ENCODE measurements at places on chromosomes 5 and 9. TPM values are rescaled to one million over a fixed set of nuclear protein-coding genes. Genes with fewer than 3 reads are reported as not detected.

DNA sequence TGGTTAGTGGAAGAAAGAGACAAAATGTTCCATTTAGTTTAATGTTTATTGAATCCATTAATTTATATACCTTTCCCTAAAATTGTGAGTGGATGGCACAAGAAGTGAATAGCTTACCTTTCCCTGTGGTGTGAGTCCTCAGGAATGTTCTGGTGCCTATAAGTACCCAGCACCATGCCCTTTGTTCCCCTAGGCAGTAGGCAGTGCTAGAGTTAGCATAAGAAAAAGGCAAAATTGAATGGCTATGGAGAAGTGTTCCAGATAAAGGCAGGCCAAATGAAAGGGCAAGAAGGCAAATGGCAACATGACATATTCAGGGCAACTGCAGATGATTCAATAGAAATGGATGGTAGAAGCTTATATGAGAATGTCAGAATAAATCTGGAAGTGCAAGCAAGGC lies 370.8 kb upstream of the PTGER4 start:
- no peak for DNase-seq

The FOXD4L6 gene
- not detected for total RNA-seq

DNA sequence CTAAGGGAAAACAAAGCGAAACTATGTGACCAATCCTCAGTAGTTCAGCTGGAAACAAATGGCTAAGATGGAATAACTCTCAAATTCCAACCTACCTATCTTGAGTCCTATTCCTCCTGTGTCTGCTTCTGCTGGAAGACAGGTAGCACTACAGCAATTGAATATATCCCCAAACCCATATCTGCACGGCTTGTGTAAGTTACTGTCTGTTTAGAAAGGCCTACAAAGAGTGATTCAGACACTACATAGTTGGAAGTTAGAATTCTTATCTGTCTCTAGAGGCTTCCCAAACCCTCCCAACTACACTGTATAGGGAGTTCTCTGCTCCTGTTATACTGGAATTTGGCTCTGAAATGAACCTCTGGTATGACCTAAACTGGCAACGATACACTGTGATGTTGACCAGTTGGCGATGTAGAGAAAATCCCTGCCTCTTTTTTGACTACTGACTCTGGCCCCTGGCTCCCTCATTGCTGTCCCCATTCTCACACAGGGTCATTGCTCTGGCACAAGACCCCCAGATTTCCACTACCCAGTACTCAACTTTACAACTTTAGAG lies 22.6 kb upstream of the NADK2 start:
- no peak for DNase-seq

The NPR2 gene
- total RNA-seq, result 7.3 TPM

DNA sequence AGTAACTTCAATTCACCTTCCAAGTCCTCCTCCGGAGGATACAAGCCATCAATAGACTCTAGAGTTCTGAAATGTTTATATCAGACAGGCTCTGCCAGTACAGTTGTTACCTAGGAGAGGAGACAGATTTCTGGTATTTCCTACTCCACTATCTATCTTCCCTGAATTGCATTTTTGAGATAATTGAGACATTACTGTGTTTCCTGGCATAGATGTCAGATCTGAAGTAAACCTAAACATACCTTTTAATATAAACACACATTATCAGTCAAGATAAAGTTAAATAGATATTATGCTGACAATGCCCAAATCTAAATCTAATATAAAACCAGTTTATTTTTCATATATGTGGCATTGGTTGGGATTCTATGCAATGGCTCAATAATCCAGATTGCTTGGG lies 8.2 kb upstream of the TYRP1 start:
- no peak for DNase-seq

The HMCN2 gene
- 7.5 TPM for total RNA-seq

- no peak for DNase-seq
These were observed 330.7 kb upstream of the ADAMTSL1 start for GRCh38 chr9:18143073-18143745.

GRCh38 chr5:141050622-141051520 lies at the start of gene PCDHB1:
Gene PCDHB1 (plus strand): TSS chr5:141051374. CDS start chr5:141051471, 97 bp downstream.
- no peak for DNase-seq

DNA sequence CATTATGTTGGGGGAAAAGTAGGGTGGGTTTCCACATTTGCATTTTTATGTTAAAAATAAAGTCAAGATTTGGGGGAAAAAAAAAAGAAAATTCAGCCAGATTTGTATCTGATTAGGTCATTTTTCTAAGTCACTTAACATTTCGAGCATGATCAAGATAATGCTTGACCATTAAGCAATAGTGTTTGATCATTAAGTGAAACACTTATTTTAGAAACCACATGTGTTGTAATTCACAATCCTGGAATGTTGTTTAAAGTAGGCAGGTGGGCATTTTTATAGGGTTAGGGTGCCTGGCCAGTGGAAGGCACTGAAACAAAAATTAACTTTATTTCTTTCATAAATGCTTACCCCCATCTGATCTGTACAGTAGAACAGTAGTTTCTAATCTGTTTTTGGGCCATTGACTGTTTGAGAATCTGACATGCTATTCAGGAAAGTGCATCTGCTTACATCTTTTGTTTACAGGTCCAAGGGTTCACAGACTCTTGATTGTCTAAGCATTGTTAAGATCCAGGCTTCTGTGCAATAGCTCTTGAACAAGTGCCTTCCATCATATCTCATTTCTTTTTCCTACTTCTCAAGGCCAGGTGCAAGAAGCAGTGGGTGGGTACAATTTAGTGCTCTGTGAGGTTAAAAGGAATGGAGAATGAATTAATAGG lies 9.1 kb downstream of the ZCCHC9 start:
- no peak for DNase-seq

The SMAD5 gene
- 23.8 TPM for total RNA-seq

DNA sequence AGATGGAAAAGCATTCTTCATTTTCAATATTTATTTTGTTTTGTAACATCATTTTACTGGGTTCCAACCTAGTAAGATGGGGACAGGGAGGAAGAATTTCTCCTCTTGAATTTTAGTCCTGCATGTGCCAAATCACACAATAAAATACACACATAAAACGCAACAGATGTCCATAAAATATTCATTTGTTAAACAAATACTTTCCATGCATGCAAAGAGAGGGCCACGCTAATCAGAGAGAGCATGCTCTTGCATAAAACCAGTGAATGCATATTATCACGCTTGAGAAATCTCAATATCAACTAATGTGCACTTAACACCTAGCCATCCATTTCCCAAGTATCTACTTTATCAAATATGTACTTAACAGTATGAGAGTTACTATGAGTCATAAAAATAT lies 212.6 kb upstream of the TARS1 start:
- no peak for DNase-seq

DNA sequence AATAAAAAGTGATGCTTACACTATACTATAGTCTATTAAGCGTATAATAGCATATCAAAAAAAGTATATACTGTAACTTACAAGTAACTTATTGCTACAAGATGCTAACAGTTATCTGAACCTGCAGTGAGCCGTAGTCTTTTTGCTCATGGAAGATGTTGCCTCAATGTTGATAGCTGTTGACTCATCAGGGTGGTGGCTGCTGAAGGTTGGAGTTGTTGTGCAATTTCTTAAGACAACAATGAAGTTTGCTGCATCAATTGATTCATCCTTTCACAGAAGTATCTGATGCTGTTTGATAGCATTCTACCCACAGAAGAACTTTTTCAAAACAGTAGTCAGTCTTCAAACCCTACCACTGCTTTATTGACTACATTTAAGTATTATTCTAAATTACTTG lies 7.8 kb upstream of the C9orf40 start:
- DNase-seq, result no peak

DNA sequence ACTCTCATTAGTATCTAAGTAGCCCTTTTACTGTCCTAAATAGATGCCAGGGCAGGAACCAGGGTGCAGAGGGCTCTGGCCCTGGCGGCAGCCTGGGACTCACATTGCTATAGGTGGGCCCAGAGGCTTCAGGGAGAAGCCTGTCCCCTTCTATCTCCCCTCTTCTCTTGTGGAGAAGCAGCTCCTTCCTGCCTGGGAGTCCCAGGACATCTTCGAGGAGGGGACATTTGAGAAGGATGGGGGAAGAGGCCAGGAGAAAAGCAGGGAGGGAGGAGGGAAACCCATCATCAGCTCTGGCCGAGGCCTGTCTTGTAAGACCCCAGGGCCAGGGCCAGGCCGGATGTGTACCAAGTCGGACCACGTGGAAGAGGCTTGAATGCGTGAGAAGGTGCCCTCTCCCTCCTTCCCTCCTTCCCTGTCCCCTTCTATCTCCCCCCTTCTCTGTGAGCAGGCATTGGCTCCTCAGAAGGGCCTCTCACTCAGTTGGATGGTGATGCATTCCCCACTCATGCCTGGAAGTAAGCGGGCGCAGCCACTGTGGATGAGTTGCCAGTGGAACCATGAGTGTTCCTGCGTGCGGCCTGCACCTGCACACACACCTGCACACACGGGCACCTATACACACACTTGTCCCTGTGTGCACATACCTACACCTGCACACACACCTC lies 20.7 kb upstream of the LPCAT1 start:
- DNase-seq, result no peak

GRCh38 chr9:80503671-80504281 lies 932.0 kb downstream of the TLE4 start:
- DNase-seq, result no peak

The PTPN3 gene
- 4.3 TPM for total RNA-seq

The PCDHGA8 gene
- total RNA-seq, result 3.2 TPM

The KIF20A gene
- total RNA-seq, result not detected
